ENCODE measurements at places on chromosomes 4 and X. TPM values are rescaled to one million over a fixed set of nuclear protein-coding genes. Genes with fewer than 3 reads are reported as not detected.

The F9 gene
- not detected for polyA plus RNA-seq

The ERCC6L gene
- polyA plus RNA-seq: 0.94 TPM

The MSX1 gene
- 6.9 TPM for polyA plus RNA-seq

The ADGRG4 gene
- 0.01 TPM for polyA plus RNA-seq

The ARSD gene
- 12.6 TPM for polyA plus RNA-seq

The UGT2B15 gene
- not detected for polyA plus RNA-seq

The ZNF732 gene
- not detected for polyA plus RNA-seq

The FTHL17 gene
- not detected for polyA plus RNA-seq

The RHOXF1 gene
- not detected for polyA plus RNA-seq

The RAB40AL gene
- 0.39 TPM for polyA plus RNA-seq

All from BJ (cell line).